ENCODE measurements at places on chromosomes 5 and 9.

- DNase-seq = no peak
Observed at GRCh38 chr5:138870611-138871010, 4.5 kb downstream of the LRRTM2 start.

DNA sequence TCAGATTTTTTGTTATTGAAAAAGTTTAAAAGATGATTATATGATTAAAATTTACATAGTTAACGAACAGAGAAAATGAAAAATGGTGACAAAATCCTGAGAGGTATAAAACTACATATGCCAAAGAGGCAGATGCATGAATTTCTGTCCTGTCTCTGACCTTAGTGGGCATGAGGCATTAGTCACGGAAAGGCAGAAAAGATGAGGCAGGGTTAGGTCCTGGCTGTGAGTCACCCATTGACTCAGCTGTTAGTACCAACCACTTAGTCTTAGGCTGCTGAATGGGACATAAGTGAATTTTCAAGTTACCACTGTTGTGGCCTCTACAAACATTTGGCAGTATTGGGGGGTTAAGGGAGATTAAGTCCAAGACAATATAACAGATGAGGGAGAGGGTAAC lies 33.1 kb downstream of the RASA1 start:
- no peak for DNase-seq

DNA sequence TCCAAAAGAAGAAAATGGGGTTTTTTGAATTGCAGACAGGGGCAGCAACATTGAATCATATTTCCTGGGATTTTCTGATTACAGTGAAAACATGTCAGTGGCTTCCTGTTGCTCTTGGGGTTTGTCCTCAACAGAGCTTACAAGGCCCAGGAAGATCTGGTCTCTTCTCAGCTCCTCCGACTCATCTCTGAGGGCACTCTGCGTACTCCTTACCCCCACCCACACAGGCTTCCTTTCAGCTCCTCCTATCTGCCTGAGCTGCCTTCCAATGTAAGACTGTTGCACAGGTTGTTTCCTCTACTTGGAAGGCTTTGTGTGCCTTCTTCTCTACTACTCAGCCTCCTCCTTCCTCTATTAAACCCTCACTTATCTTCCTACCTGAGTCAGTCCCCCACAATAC lies 245.1 kb upstream of the MEF2C start:
- DNase-seq = no peak

GRCh38 chr5:172903790-172904189 lies 55.4 kb upstream of the RPL26L1 start:
- DNase-seq = no peak

DNA sequence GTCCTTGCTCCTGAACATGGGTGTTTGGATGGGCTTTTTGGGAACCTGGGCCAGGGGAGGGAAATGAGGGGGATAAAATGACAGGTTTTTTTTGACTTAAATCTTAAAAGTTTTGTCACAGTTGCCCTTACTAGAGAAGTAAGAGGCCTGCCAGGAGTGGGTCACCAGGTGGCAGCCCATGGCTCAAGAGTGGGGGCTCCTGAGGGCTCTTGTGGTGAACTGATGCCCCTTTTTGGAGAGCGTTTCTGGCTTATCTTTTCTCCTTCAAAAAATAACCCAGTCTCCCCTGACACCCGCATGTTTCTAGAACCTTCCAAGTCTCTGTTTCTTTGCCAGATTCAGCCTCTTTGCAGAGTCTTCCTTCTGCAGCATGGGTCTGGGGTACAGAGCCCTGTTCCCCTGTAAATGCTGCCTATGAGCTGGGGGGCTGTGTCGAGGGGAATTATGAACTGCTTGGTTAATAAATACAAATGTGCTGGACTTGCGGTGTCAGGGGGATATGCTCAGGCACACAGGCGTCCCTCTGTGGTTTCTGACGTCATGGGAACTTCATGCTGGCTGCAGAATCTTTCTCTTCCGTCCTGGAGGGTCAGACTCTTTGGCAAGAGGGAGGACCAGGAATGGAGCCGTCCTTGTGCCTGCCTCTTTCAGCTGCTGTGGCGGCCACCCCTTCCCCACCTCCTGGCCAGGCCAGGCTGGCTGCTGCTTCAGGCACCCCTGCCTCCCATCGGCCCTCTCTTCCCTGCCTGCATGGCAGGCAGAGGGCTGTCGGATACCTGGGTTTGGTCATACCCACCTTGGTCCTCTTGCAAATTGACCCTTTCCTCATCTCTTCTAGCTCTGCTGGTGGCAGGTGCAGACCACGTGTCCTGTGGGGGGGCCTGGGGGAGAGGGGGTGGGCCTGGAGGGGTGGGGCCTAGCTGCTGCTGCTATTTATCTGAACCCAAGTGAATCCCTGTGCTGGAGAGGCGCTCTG lies 30.1 kb downstream of the PTPA start:
- DNase-seq = no peak

DNA sequence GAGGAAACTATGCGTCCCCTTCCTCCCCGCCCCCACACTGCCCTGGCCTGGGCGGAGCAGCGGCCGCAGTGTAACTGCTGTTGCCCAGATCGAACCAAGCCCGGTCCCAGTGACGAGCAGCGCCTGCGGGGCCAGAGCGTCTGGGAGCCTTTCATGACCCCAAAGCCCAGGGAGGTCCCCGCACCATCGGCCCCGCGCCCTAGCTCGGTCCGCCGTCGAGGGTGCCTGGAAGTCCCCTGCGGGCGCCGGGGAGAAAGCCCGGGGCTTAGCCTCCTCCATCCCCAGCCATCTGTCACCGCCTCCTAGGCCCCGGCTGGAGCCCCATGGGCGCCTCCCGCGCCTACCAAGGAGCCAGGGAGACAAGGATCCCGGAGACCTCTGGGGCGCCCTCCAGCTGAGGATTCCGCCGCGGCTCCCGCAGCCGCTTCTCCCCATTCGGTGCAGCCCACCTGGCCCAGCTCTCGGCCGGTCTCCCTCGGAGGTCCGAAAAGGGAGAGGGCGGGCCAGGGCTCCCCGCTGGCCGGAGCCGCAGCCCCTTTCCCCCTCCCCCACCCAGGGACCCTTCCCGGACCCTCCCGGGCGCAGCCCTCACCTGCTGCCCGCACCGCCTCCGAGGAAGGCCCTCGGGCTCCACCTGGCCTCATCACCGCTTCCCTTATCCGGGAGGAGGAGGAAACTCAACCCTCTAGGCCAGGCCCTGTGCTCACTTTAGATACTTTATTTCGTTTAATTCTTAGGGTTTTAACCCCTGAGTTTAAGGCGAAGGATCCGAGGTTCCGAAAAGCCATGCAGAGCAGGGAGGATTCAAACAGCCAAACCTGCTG lies 45.6 kb downstream of the APTX start:
- no peak for DNase-seq

GRCh38 chr9:32247168-32247567 lies 137.3 kb upstream of the ACO1 start:
- DNase-seq = no peak

DNA sequence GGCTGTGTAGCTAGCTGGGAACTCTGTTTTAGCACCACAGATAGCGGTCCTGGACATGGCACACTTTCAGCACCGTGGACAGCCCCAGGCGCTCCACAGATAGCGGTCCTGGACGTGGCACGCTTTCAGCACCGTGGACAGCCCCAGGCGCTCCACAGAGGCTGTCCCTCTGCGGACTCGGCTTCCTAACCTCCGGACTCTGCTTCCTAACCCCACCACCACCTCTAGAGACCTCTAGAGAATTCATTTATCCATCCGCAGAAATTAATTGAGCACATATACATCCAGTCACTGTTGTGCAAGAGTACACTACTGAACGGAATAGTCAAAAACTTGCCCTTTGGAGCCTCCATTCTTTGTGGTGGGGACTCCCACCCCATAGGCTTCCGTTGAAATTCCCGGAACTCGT lies 27.4 kb downstream of the UNC5A start:
- DNase-seq = peak; percentile 28

- DNase-seq = no peak
Observed at GRCh38 chr5:36613241-36613640, 6.8 kb downstream of the SLC1A3 start.

Data from activated naive CD4-positive, alpha-beta T cell (primary cell).